ENCODE measurements at places on chromosomes 4 and X. TPM values are rescaled to one million over a fixed set of nuclear protein-coding genes. Genes with fewer than 3 reads are reported as not detected.

NUDT9 gene
- 25.3 TPM for polyA plus RNA-seq

PCYT1B gene
- 2.0 TPM for polyA plus RNA-seq

NLGN4X gene
- 2.0 TPM for polyA plus RNA-seq

TFE3 gene
- polyA plus RNA-seq: 21.6 TPM

ADAMTS3 gene
- polyA plus RNA-seq: 2.0 TPM

ANKRD37 gene
- polyA plus RNA-seq: 27.1 TPM

ACE2 gene
- not detected for polyA plus RNA-seq

ZBTB49 gene
- polyA plus RNA-seq: 6.5 TPM

C4orf46 gene
- 15.5 TPM for polyA plus RNA-seq

FGF5 gene
- polyA plus RNA-seq: 0.61 TPM

PLK4 gene
- 8.9 TPM for polyA plus RNA-seq

NWD2 gene
- polyA plus RNA-seq: not detected

CCDC149 gene
- 9.7 TPM for polyA plus RNA-seq

PPARGC1A gene
- polyA plus RNA-seq: 7.5 TPM

PITX2 gene
- polyA plus RNA-seq: 43.4 TPM

BEND2 gene
- polyA plus RNA-seq: 0.05 TPM

SLC16A2 gene
- polyA plus RNA-seq: 47.2 TPM

SMIM10 gene
- polyA plus RNA-seq: 12.7 TPM

CDS1 gene
- polyA plus RNA-seq: 0.28 TPM

TCEAL5 gene
- polyA plus RNA-seq: 3.4 TPM

RBM47 gene
- 0.90 TPM for polyA plus RNA-seq

UGT8 gene
- 0.32 TPM for polyA plus RNA-seq

SH3BP2 gene
- 30.3 TPM for polyA plus RNA-seq
